Vein endothelial cell (primary cell): ENCODE measurements at places on chromosomes 12 and 14. TPM values are rescaled to one million over a fixed set of nuclear protein-coding genes. Genes with fewer than 3 reads are reported as not detected.

Gene TAS2R8
- 0.33 TPM in 1 of 2 replicates, not detected in the other for total RNA-seq

Gene TAS2R19
- total RNA-seq, result 5.5 and 6.5 TPM in 2 replicates

Gene OTUB2
- total RNA-seq, result 1.6 and 2.3 TPM in 2 replicates

Gene PUS1
- 15.7 and 18.0 TPM in 2 replicates for total RNA-seq

Gene ZFHX2
- 0.57 and 0.65 TPM in 2 replicates for total RNA-seq

Gene SERPINA3
- not detected in 2 replicates for total RNA-seq

Gene LHX5
- not detected in 2 replicates for total RNA-seq

Gene OR6C74
- not detected in 2 replicates for total RNA-seq

Gene CAPZA3
- total RNA-seq, result not detected in 2 replicates

Gene ABCD2
- not detected in 2 replicates for total RNA-seq

Gene OLR1
- not detected in 2 replicates for total RNA-seq

Gene GLT1D1
- not detected in 2 replicates for total RNA-seq

Gene STAT6
- 96.0 and 100 TPM in 2 replicates for total RNA-seq

Gene TESPA1
- not detected in 2 replicates for total RNA-seq

Gene MDGA2
- not detected in 2 replicates for total RNA-seq

Gene POTEM
- total RNA-seq, result not detected in 2 replicates

Gene KRT4
- total RNA-seq, result not detected in 2 replicates

Gene CEBPE
- total RNA-seq, result not detected in 2 replicates

Gene SRSF5
- total RNA-seq, result 143 and 154 TPM in 2 replicates

Gene CNTN1
- under 0.01 TPM in 1 of 2 replicates, not detected in the other for total RNA-seq

Gene PPP4R4
- not detected in 2 replicates for total RNA-seq

Gene ARID4A
- total RNA-seq, result 11.8 and 13.6 TPM in 2 replicates

Gene TSPAN8
- not detected in 2 replicates for total RNA-seq

Gene PCED1B
- total RNA-seq, result 0.33 and 0.38 TPM in 2 replicates

Gene TMEM253
- total RNA-seq, result not detected in 2 replicates

Gene TGM1
- total RNA-seq, result 0.98 and 1.8 TPM in 2 replicates

Gene GPR68
- total RNA-seq, result 0.65 and 0.96 TPM in 2 replicates

Gene COX6A1
- total RNA-seq, result 301 and 308 TPM in 2 replicates

Gene FSCB
- not detected in 2 replicates for total RNA-seq

Gene ACSM4
- total RNA-seq, result not detected in 2 replicates

Gene PTPN11
- 82.6 and 113 TPM in 2 replicates for total RNA-seq

Gene ARHGAP9
- not detected in 2 replicates for total RNA-seq

Gene LTBR
- 108 and 135 TPM in 2 replicates for total RNA-seq

Gene RPL10L
- not detected in 2 replicates for total RNA-seq

Gene CHGA
- not detected in 2 replicates for total RNA-seq

Gene RNU7-1
- not detected in 2 replicates for total RNA-seq

Gene TPH2
- not detected in 2 replicates for total RNA-seq

Gene SPIC
- not detected in 2 replicates for total RNA-seq

Gene NXPH4
- total RNA-seq, result 0.19 TPM in 1 of 2 replicates, not detected in the other

Gene CD163L1
- total RNA-seq, result 4.4 and 15.0 TPM in 2 replicates

Gene HCAR1
- total RNA-seq, result under 0.01 and 0.10 TPM in 2 replicates

Gene OAS2
- 3.3 and 4.6 TPM in 2 replicates for total RNA-seq

Gene RND1
- 3.9 TPM in 2 replicates for total RNA-seq

Gene TMPRSS12
- total RNA-seq, result not detected in 2 replicates

Gene HSPB8
- total RNA-seq, result 3.9 and 7.0 TPM in 2 replicates

Gene PRKAG1
- 58.9 and 74.1 TPM in 2 replicates for total RNA-seq

Gene FOXG1
- not detected in 2 replicates for total RNA-seq

Gene ABHD12B
- total RNA-seq, result not detected in 2 replicates

Gene HIP1R
- 131 and 137 TPM in 2 replicates for total RNA-seq

Gene FGF23
- not detected in 2 replicates for total RNA-seq

Gene NPAS3
- total RNA-seq, result 0.10 and 0.33 TPM in 2 replicates
